ENCODE measurements at places on chromosomes 6 and 20.
A peak's percentile ranks its signal among the peaks of the same experiment; 100 is the strongest.

GRCh38 chr6:158322724-158323560, 10.7 kb downstream of the TULP4 start:
- peak; percentile 75 for DNase-seq

- DNase-seq, result peak; percentile 71
These were observed 67.5 kb upstream of the COL21A1 start for GRCh38 chr6:56314683-56315523.

GRCh38 chr6:48564036-48564820, 453.2 kb upstream of the PTCHD4 start:
- no peak for DNase-seq

DNA sequence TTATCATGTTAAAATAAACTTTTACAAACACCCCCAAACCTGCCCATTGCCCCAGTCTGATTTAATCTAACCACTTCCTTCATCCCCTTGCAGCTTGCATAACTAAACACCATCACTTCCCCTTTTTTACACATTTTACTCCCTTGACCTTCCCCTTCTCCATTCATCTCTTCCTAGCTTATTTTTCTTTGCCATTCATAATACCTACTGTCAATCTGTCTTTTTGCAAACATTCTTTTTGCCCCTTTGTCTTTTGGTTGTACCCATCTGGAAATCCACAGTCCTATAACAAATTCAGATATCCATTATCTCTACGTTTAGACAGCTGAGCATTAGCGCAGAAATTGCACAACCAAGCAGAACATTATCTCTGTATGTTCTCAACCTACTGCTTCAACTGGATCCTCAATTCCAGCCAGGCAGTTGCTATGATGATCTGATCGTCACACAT, 51.2 kb downstream of the C6orf52 start:
- DNase-seq, result no peak

- no peak for DNase-seq
These were observed 12.5 kb downstream of the ALDH8A1 start for GRCh38 chr6:134937426-134937825.

DNA sequence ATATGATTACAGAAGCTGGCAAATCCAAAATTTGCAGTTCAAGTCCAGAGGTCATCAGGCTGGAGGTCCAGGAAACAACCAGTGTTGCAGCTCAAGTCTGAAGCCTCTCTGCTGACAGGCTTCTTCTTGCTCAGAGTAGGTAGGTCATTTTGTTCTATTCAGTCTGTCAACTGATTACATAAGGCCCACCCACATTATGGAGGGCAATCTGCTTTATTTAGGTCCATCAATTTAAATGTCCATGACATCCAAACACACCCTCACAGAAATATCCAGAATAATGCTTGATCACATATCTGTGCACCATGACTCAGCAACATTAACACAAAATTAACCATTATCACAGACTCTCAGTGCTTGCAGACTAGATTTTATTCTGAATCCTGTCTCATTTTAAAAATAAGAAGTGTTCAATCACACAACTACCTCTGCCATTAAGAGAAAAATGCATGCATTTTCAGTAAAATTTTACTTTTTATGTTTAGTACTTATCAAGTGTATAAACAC, 759.2 kb upstream of the ADGRB3 start:
- peak; percentile 5 for DNase-seq

DNA sequence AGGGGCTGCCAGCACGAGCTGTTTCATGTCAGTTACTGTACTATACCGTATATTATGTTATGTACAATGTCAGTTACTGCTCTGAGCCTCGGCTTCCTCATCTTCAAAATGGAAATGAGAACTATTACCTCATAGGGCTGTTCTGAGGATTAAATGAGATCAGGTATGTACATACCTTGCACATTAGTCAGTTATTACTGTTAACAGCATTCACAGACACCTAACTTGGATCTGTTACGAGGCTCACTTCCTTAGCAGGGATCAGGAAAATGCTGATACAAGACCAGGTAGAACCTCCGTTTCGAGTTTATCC, 69.7 kb upstream of the TBC1D7 start:
- DNase-seq, result no peak

DNA sequence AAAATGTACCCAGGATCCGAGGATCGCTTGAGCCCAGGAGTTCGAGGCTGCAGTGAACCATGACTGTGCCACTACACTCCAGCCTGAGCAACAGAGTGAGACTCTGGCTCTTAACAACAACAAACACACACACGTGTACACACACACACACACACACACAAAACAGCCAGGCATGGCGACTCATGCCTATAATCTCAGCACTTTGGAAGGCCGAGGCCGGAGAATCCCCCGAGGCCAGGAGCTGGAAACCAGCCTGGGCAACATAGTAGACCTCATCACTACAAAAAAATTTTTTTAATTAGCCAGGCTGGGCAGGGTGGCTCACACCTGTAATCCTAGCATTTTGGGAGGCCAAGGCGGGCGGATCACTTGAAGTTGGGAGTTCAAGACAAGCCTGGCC, 23.3 kb upstream of the ARFGEF2 start:
- peak; percentile 60 for DNase-seq

GRCh38 chr20:25316506-25317190, 68.8 kb downstream of the PYGB start:
- no peak for DNase-seq

GRCh38 chr6:20882014-20882413, 347.8 kb downstream of the CDKAL1 start:
- no peak for DNase-seq

GRCh38 chr6:85678026-85678601, 35.4 kb upstream of the SYNCRIP start:
- no peak for DNase-seq

DNA sequence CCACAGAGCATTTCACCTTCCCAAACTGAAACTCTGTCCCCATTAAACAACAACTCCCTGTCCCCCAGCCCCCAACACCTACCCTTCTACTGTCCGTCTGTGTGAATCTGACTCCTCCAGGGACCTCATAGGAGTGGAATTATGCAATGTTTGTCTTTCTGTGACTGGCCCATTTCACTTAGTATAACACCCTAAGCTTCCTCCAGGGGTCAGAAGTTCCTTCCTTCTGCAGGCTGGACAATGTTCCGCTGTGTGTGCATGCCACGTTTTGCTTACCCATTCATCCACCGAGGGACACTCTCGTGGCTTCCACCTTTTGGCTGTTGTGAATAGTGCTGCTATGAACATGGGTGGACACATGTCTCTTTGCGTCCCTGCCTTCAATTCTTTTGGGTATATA, 37.6 kb upstream of the MPC1 start:
- DNase-seq, result peak; percentile 52

DNA sequence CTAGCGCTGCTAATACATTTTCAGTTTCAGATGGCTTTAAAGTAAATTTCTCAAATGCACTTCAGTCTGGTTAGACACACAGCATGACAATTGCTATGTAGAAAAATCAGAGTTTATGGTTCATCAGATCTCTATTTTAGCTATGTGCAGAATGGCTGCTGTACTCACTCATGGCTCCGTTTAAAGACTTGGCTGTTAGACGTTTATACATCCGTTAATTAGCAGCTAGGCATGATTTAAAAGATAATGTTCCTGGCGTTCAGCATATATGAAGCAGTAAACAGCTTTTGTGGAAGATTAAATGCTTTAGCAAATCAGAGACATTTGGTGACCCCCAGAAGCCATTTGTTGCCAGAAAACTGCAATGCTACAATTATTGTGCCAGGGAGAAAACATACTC, 350.0 kb upstream of the MANEA start:
- no peak for DNase-seq

DNA sequence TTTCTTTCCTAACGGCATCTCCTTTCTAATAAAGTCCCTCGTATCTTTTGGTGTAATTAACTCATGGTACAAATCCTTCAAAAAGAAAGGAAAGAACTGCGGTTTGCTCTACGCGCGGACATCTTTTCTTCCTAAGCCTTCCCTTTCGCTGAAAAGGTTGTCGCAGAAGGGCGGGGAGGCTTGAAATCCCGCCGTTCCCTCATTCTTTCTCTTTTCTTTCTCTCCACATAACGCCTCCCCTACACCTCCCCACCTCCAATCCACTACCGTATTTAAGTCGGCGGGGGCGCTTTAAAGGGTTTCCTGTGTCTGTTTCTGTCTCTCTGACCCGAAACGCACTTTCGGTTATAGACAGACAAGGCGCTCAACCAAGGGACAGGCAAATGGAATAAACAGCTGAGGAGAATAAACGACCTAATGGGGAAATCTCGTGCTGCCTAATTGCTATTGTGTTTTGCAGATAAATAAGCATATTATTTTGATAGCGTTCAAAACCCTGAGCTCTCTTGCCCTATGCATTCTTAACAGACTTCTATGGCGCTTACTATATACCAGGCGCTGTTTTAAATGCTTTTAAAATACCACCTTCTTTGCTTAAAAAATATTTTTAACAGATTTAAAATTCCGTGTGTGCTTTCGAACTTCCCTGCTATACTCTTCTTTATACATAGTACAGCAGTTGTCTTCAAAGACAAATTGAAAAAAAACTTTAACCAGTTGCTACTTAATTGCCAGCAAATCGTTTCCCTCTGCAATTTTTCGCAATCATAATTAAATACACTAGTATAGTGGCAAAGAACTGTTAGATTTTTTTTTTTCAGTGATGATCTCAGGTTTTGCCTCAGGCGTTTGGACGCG, 2.5 kb upstream of the HEY2 start:
- peak; percentile 55 for DNase-seq
